Naive thymus-derived CD8-positive, alpha-beta T cell (primary cell): ENCODE measurements at places on chromosomes 5 and 9. TPM values are rescaled to one million over a fixed set of nuclear protein-coding genes. Genes with fewer than 3 reads are reported as not detected.

The CARD6 gene
- 1.8 TPM for total RNA-seq

The ZNF354C gene
- 12.6 TPM for total RNA-seq

The TAF11L11 gene
- not detected for total RNA-seq

The STC2 gene
- not detected for total RNA-seq

The DPP7 gene
- total RNA-seq, result 298 TPM

The GFI1B gene
- total RNA-seq, result 0.39 TPM

The IL9 gene
- not detected for total RNA-seq

The NPR3 gene
- total RNA-seq, result 0.08 TPM

The ZNF483 gene
- total RNA-seq, result 18.5 TPM

The IFNA21 gene
- not detected for total RNA-seq

The SPINK7 gene
- total RNA-seq, result not detected

The CCNB1 gene
- 4.6 TPM for total RNA-seq

The GADD45G gene
- 3.7 TPM for total RNA-seq

The SLC22A5 gene
- total RNA-seq, result 11.1 TPM

The SPATA31A3 gene
- total RNA-seq, result not detected

The PRR7 gene
- 7.7 TPM for total RNA-seq

The KLHL3 gene
- 37.2 TPM for total RNA-seq

The NR2F1 gene
- total RNA-seq, result not detected

The ACOT12 gene
- total RNA-seq, result not detected

The CCDC192 gene
- not detected for total RNA-seq

The CXCL14 gene
- total RNA-seq, result not detected

The SHROOM1 gene
- total RNA-seq, result not detected

The OTP gene
- total RNA-seq, result not detected

The MEGF10 gene
- 0.22 TPM for total RNA-seq

The PKN3 gene
- 1.8 TPM for total RNA-seq

The IFNA2 gene
- not detected for total RNA-seq

The CDC25C gene
- total RNA-seq, result not detected

The GLRA1 gene
- total RNA-seq, result not detected

The BSPRY gene
- total RNA-seq, result not detected

The TMEM174 gene
- total RNA-seq, result not detected

The PTPN3 gene
- total RNA-seq, result not detected

The NME5 gene
- total RNA-seq, result not detected

The PCDHGC4 gene
- total RNA-seq, result not detected

The CTXN3 gene
- total RNA-seq, result not detected

The CLINT1 gene
- 68.7 TPM for total RNA-seq

The HEXB gene
- 51.0 TPM for total RNA-seq

The GABRA1 gene
- not detected for total RNA-seq

The NADK2 gene
- total RNA-seq, result 14.6 TPM

The SLC45A2 gene
- total RNA-seq, result not detected

The DDX4 gene
- total RNA-seq, result not detected

The CA9 gene
- total RNA-seq, result not detected

The C9 gene
- total RNA-seq, result not detected

The ANKRD31 gene
- total RNA-seq, result 2.8 TPM

The MAPKAP1 gene
- 54.5 TPM for total RNA-seq

The CD72 gene
- total RNA-seq, result 8.0 TPM

The COQ4 gene
- total RNA-seq, result 45.6 TPM
